ENCODE measurements at places on chromosomes 5 and 9.

GRCh38 chr9:126965541-126966428, 51.2 kb downstream of the RALGPS1 start:
- DNase-seq: peak; percentile 46

GRCh38 chr5:162842727-162843126, 594.7 kb upstream of the CCNG1 start:
- DNase-seq: no peak

- DNase-seq: no peak
Measured at GRCh38 chr9:137380606-137381005, 42.4 kb downstream of the EXD3 start.

GRCh38 chr9:83240671-83241070, 177.7 kb upstream of the RASEF start:
- DNase-seq: no peak

- peak; percentile 82 for DNase-seq
Measured at GRCh38 chr9:133792721-133793470, 54.7 kb upstream of the SARDH start.

DNA sequence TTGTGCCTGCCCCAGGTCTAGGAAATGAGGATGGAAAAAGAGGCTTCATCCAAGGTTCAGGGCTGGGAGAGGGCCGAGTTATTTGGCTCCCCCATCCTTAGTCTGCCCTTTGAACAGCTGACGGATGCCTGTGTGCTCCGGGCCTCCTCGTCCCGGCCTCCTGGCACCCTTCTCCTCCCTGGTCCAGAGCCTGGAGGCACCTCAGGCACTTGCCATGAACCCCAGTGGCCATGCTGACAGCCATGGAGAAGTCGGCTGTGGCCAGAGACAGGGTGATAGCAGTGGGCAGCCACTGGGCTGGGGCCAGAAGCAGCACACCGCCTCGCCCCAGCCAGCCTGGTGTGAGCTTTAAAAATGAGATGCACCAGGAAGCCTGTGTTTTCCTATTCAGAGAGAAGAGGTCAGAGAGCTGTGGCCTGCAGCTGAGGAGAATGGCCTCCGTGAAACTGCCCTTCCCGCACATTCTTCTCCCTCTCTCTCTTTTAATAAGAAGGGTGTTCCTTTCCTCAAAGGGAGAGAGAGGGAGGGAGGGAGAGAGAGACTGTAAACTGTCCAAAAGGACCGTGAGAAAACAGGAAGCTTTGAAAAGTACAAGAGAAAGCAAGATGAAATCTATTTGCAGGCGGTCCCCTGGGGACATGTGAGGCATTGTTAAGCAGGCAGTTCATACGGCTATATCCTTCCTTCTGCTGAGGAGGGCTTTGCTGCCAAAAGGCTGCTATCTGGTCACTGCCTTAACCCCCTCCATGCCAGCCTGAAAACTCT, 55.3 kb downstream of the ZNF366 start:
- DNase-seq: peak; percentile 80

GRCh38 chr9:121582641-121583040, 68.8 kb upstream of the DAB2IP start:
- no peak for DNase-seq

- DNase-seq: no peak
Measured at GRCh38 chr9:1913631-1914330, 101.4 kb upstream of the SMARCA2 start.

DNA sequence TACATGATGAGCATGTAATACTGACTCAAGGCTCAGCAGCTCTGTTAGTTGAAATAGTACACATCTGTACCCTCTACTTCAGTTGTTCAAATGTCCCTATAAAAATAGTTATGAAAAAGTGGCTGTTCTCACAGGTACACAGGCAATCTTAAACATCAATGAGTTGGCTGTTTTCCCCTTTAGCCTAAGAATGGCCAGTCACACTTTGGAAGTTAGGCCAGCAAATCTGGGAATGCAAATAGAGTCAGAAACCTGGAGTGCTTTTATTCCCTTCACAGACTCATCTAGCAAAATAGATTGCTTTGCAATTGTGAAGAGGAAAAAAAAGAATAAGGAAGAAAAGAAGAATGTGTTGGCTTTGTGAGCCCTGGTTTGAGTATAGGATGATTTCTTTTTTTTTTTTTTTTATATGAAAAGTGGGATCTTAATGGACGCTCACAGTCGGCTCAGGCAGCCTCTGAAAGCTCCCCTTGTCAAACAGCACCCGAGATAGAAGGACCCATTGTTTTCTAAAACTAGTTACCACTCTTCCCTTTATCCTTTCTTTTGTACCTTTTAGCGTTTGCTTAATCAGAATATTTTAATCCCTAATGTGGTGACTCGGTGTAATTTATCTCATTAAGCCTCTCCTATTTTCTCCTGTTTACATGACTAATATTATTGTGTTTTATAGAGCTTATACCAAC, 27.9 kb upstream of the TLE1 start:
- no peak for DNase-seq

GRCh38 chr9:21902136-21902535, 92.1 kb downstream of the CDKN2A start:
- no peak for DNase-seq

DNA sequence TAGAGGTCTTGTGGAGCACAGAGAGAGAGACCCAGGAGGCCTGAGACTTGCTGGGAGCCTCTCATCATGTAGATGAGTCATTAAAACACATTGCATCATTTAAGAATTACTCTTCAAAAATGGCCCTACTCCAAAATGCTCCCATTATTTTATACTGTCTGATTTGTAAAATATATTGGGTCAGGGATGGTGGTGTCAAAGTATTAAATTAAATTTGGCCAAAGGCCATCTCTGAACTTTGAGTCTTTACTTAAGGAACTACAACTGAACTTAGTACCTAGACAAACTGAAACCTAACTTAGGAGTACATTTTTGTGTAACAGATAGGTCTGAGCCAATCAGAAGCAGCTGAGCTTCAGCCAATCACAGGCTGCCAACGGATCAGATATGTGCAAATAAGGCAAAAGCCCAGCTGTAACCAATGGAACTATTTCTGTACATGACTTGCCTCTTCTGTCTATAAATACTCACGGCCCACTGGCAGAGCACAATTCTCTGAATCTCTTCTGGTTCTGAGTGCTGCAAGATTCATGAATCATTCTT, 657.2 kb downstream of the TLE1 start:
- DNase-seq: peak; percentile 81

DNA sequence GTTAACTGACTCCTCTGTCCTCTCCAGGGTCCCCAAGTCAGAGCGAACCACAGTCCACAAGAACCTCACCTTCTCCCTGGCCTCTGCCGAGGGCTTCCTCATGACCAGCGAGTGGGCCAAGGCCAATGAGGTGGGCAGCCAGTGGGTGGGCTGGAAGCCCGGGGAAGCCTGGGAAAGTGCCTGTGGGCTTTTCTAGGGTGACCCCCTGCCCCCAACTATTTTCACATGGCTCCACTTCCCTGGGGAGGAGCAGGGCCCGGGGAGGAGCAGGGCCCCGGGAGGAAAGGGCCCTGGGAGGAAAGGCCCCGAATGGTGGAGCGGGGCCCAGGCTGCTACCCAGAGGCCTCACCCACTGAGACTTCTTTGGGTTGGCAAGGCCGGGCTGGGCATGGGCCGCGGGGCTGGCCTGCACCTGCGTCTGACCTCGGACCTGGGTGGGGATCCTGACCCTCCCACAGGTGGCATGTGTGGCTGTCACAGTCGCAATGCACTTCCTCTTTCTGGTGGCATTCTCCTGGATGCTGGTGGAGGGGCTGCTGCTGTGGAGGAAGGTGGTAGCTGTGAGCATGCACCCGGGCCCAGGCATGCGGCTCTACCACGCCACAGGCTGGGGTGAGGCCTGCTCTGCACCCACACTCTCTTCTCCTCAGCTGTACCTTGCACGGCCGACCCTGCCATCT, 17.9 kb downstream of the ADGRD2 start:
- DNase-seq: no peak

- DNase-seq: no peak
Measured at GRCh38 chr9:95499046-95499676, 17.6 kb downstream of the PTCH1 start.

DNA sequence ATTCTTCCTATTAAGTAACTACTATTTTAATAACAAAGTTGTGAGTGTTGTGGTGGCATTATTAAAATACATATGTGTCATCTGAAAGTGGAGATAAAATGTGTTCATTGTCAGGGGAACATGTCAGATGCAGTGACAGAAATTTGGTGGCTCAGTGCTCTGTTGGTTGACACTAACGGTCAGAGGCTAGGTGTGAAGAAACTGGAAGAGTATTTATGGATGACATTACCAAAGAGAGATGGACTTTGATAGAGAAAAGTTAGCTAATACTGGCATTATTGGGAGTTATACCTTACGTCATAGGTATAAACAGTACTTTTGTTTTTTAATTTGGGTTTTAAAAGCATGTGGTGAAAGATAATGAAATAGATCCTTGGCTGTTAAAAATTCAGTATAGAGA, 33.7 kb downstream of the PAM start:
- DNase-seq: no peak

GRCh38 chr5:58983526-58984452, 400.9 kb downstream of the RAB3C start:
- no peak for DNase-seq

DNA sequence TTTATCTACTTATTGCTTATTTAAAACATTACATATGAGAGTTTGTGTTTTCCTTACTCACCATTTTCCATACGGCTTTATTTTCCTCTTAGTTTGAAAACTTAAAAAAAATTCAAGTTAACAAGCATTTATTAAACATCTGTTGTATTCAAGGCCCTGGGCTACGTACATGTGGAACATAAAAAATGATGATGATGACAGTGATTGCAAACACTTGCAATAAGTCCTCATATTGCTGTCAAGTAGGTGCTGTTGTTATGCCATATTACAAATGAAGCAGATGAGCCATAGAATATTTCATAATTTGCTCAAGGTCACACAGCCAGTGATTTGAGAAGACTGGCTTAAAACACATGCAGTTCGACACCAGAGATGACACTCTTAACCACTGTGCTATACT, 180.6 kb downstream of the COMMD10 start:
- no peak for DNase-seq

- no peak for DNase-seq
Measured at GRCh38 chr5:132763181-132764036, 13.6 kb downstream of the SEPTIN8 start.
